Endothelial cell of umbilical vein (primary cell): ENCODE measurements at places on chromosomes 2 and 18. TPM values are rescaled to one million over a fixed set of nuclear protein-coding genes. Genes with fewer than 3 reads are reported as not detected.

Gene VSNL1
- total RNA-seq, result not detected in 2 replicates

- no peak for DNase-seq
Observed at GRCh38 chr2:151475071-151475470, 65.4 kb downstream of the RIF1 start.

GRCh38 chr2:143633419-143633818 lies 504.2 kb downstream of the ARHGAP15 start:
- no peak for DNase-seq

Gene RTP5
- total RNA-seq, result not detected in 2 replicates

- DNase-seq, result no peak
Observed at GRCh38 chr2:39545957-39546356, 108.9 kb upstream of the MAP4K3 start.

Gene MC5R
- not detected in 2 replicates for total RNA-seq

Gene LDLRAD4
- total RNA-seq, result 6.5 and 7.2 TPM in 2 replicates

DNA sequence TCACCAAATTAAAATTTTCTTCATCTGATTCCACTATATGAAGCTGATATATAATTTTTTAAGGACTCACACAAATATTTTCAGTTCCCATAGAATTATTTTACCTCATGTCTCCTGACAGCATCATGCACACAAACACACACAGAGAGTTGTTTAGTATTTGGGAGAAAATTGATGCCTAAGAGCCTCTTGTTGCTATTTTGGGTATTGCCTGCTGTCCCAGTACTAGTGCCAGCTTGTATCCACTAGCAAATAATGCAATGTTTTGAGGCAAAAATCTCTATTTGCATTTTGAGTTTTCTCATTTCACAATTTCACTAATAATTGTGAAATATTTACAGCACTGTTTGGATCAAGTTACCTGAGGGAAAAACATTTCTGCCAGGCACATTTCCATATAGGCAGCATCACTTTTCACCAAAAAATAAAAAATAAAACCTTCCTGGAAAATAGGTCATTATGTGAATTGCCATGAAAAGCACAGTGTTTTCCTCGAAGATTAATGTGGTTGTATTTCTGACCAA lies 328.2 kb downstream of the KCNJ3 start:
- DNase-seq, result no peak

- DNase-seq, result no peak
Observed at GRCh38 chr2:42053791-42054701, 6.2 kb downstream of the PKDCC start.

Gene CYRIA
- total RNA-seq, result 38.4 and 40.3 TPM in 2 replicates

DNA sequence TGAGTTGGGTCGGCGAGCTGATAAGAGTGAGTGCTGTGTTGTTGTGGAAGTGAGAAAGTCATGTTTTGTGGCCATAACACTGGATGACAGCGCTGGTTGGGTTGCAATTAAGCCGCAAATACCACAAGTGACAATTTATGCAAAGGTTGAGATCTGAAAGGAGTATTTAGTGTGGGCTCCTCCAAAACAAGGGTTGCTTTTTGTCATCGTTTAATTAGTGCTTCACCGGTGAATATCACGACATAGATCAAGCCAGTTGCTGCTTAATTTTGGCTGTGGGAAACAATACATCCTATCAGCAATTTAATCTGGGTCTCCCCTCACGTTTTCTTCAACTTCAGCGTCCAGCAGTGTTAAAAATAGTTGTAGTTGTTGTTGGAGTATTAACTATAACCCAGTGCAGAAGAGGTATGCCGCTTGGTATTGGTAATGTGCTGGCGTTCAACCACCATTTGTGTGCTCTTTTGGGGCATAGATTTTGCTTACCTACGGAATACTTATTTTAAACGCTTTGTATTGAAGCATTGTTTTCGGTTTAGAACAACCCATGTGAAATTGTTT lies 662 bp downstream of the ACVR2A start:
- peak; percentile 47 for DNase-seq

DNA sequence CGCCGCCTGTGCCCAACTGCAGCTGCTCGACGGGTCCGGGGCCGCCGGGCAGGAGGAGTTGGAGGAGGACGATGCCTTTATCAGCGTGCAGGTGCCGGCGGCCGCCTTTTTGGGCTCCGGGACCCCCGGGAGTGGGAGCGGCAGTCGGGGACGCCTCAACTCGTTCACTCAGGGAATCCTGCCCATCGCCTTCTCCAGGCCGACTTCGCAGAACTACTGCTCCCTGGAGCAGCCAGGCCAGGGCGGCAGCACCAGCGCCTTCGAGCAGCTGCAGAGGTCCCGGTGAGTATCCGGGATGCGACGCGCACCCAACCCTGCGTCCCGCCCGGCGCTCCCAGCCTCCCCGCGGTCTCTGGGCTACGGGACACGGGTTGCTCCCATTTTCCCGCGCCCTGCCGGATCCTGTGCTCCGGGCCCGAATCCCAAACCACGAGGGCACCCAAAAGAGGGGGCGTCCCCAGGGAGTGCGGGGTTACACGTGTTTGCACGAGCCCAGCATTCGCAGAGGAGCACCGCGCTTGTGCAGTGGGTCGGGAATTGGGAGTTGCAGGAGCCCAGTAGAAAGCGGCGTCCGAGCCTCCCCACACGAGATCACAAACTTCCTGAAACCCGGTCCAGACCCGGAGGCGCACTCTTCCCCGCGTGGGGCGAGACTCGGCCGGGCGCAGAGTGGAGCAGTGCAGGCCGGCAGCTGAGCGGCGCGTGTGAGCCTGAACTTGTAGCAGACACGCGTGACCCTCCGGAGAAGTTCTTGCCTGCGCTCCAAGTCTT lies 1.2 kb downstream of the CABLES1 start:
- no peak for DNase-seq

DNA sequence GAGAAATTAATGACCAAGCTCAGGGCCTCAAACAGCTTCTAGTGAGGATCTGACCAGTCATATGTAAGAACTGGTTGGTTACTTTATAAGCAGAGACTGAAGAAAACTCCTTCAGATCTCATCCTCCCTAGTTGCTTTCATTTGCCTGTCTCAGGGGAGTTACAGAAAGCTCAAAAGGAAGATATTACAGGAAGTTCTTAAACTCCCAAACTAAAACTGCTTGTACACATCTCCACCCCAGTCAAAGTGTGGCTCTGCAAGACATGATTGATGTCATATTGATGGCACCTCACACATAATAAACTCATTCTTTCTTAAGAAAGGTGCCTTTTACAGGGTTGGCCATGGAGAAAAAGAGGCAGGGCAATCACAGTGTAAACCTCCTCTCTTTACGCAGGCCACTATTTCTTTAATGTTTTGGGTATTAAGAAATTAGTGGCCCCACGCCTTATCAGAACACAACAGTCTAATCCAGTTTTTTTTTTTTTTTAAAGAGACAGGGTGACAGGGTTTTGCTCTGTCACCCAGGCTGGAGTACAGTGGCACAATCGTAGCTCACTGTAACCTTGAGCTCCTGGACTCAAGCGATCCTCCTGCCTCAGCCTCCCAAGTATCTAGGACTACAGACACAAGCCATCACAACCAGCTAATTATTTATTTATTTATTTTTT lies 62.6 kb upstream of the STK17B start:
- peak; percentile 28 for DNase-seq

Gene MYCN
- total RNA-seq, result 3.6 and 6.8 TPM in 2 replicates

Gene ALPI
- total RNA-seq, result not detected in 2 replicates

- no peak for DNase-seq
Observed at GRCh38 chr2:226511311-226511710, 288.3 kb downstream of the IRS1 start.

DNA sequence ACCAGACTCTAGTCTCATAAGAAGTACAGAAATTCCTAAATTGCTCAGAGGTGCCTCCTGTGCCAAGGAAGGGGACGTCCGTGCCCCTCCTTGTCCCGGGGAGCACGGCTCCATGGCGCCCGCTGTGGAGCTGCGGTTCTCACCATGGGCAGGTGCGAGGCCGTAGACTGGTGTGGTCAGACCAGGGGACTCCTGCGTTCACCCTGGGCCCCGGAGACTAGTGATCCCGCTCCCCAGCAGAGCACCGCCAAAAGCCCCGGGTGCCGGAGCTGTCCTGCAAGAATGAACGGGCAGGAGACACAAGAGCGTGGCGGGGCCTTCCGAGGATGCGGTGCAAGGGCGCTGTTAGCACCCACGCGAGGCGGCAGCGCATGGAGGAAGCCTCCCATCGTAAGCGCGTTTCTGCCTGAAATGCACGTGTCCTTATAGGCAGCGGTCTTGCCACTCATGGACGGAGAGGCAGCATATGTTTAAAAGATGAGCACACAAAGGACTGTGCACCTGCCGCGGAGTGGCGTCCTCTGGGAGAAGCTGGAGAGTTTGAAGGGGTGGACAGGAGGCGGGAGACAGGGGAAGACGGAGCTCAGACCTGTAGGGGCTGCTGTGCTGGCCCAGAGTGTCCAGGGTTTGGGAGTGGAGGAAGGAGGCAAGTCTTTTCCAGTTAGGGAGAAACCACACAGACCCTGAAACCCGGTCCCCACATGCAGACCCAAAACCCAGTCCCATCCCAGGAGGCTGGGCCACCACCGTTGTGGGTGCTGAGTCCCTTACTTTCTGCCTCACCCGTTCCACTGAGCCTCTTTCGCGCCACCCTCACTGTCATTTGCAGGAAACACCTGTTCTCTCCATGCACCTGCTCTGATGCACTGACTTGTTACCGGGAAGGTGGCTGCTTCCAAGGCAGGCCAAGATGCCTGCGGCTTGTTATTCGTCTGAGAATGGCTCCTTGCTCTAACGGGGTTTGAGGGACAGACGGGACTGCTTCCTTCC lies 7.5 kb upstream of the KCNG2 start:
- DNase-seq, result no peak

GRCh38 chr2:152486737-152487400 lies 151.9 kb downstream of the FMNL2 start:
- DNase-seq, result no peak

Gene ACTG2
- not detected in 2 replicates for total RNA-seq

GRCh38 chr2:66836851-66837250 lies 401.9 kb downstream of the MEIS1 start:
- DNase-seq, result no peak

DNA sequence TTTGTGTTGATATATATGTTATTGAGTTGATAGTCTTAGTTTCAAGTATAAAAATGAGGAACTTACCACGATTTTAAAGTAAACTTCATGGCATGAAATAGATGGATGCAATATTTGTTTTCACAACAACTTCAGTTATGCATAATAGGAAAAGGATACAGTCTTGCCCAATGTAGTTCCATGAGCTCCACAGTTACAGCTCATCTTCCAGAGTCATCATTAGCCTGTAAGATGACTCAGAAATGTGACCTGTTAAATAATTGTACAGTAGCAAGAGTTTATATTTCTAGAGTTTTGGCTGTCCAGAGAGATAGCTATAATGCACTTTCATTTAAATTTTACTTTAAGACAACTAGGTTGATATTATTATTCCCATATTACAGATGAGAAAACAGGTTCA lies 80.9 kb upstream of the ARHGAP28 start:
- no peak for DNase-seq

GRCh38 chr2:160726046-160726445 lies 232.4 kb upstream of the RBMS1 start:
- no peak for DNase-seq

GRCh38 chr18:6821356-6821755 lies 91.8 kb downstream of the ARHGAP28 start:
- no peak for DNase-seq

GRCh38 chr18:9240270-9240669 lies 94.3 kb upstream of the TWSG1 start:
- no peak for DNase-seq

Gene MREG
- 3.1 and 3.9 TPM in 2 replicates for total RNA-seq

Gene PMAIP1
- total RNA-seq, result 11.9 and 13.5 TPM in 2 replicates

DNA sequence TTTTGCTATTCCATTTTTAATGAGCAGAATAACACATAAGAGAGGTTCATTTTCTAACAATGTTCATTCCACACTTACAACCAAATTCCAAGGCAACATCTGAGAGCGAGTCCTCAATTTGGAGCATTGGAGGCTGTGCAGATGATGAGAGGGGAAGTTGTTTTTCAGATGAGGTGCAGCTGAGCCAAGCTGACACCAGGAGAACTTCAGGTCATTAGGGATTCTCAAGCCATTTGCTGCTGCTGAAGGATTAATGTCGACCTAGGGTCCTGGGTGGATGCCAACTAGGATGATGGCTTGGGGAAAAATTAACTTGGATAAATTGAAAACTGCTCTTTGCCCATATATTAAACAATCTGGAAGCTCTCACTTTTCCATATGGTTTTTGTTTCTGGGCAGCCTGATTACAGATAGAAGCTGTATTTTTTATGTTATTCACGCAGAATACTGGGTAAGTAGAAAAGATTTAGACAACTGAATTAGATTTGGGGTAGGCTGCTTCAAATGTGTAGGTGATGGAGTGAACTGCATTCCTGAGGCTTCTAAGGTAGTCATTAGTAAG lies 206.4 kb upstream of the SLC39A10 start:
- no peak for DNase-seq

- no peak for DNase-seq
Observed at GRCh38 chr18:23897291-23897690, 117.3 kb upstream of the TTC39C start.

DNA sequence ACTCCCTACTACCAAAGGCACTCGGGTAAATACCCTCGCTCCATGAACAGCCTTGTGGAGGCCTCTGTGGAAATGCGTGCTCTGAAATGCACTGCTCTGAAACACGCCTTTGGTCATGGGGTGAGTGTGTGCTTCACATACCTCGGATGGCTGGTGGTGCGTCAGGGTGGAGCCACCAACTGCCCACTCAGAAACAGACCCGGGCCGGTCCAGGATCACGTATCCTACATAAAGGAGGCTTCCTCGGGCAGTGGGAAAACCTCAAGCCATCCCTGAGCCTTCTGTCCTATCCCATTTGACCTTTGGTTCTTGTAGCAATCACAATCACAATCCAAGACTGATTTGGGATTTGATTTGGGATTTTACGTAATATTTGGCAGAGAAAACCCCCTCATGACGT lies 53.5 kb upstream of the ZNF516 start:
- DNase-seq, result no peak

DNA sequence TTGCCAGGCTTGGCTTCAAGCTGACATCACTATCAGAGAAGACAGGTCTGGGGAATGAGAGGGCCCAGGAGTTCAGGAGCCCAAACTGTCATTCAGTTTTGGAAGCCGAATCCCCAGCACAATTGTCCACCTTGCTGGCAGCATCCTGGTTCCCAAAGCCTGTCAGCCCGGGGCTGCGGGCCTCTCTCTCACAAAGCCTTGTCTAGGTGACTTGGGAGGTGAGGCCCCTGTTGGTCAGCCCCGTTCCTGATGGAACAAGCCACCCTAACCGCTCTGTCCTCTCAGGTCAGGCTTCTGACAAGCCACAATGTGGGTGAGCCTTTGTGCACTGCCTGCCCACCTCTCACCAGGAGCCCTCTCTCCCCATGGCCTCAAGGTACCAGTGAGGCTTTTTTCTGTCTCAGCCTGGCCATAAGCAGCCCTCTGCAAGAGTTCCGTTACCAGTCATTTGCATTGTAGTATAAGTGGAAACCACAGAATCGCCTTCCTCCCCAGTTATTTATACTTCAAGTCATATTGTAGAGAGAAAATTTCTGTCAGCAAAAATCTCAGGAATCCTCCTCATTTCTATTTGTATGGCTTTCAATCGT lies 100.6 kb downstream of the MSH2 start:
- DNase-seq, result no peak

Gene CTLA4
- not detected in 2 replicates for total RNA-seq

Gene ABCG8
- total RNA-seq, result not detected in 2 replicates

Gene MTCL1
- 36.7 and 75.7 TPM in 2 replicates for total RNA-seq
